Small intestine (tissue), 16 donors: ENCODE measurements at places on chromosomes 13 and 19. TPM values are rescaled to one million over a fixed set of nuclear protein-coding genes. Genes with fewer than 3 reads are reported as not detected.

Gene TBXA2R
- not detected for polyA plus RNA-seq

Gene CRB3
- 54.8 TPM for polyA plus RNA-seq

DNA sequence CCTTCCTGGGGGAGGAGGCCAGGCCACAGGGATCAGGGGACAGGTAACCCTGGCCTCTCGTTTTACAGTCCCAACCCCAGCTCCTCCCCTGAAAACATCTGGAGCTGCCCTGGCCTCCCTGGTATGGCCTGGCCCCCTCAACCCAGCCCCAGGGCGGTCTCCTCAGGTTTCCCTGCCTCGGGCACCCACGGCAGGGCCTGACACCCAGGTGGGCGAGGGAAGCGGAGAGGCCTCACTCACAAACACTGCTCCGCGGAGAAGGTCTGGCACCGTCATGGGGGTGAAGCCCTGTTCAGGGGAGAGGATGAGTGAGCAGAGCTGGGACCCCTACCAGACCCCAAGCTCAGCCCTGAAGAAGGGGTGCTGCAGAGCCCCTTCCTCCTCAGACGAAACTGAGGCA lies 6.5 kb upstream of the CCER2 start:
- DNase-seq: no peak

DNA sequence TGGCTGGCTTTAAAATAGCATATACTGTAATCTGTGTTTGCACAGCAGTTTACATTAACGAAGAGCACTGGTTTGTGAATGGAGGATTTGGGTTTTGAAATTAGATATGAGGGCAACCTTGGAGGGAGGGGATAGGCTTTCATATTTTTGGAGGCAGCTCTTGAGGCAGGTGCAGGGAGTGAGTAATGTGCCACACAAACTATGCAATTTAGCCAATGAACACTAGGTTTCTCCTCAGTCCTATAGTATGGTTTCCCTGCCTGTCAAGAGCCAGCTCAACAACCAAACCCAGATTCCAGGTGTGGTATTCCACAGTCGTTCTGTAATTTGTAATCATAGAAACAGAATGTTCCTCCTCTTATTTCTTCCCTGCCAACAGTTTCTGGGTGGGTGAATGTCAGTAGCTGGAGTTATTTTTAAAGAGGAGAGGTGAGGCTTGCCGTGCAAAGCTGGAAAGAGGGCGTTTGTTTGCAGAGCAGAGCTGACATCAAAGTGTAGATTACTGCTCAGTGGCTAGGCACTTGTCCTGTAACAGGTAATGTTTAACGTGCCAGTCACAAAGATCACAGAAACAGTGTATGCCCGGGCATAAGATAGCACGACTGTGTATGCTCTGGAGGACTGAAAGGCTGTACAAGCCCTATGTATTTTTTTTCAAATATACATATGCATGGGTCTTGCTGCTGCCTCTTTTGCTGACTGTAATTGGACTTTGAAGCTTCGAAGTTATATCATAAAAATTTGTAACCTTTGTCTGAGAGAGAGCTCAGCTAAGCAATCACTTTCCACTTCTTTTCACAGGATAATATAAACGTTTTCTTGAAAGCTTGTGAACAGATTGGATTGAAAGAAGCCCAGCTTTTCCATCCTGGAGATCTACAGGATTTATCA lies 124.2 kb downstream of the LMO7 start:
- H3K4me1 ChIP-seq: no peaks in the 10 kb centered on the region
- peak overlapping the region; percentile 88 for H3K27ac ChIP-seq
- peak overlapping the region; percentile 61 for H3K4me3 ChIP-seq
- DNase-seq: peak; percentile 98
- H3K36me3 ChIP-seq: no peaks in the 10 kb centered on the region
- no peaks in the 10 kb centered on the region for H3K27me3 ChIP-seq

- no peaks in the 10 kb centered on the region for H3K27me3 ChIP-seq
- H3K4me3 ChIP-seq: no peak overlapping the region
- no peak for DNase-seq
- H3K27ac ChIP-seq: peak overlapping the region; percentile 60
These were observed 45.4 kb upstream of the GPR183 start for GRCh38 chr13:99352351-99353245.

DNA sequence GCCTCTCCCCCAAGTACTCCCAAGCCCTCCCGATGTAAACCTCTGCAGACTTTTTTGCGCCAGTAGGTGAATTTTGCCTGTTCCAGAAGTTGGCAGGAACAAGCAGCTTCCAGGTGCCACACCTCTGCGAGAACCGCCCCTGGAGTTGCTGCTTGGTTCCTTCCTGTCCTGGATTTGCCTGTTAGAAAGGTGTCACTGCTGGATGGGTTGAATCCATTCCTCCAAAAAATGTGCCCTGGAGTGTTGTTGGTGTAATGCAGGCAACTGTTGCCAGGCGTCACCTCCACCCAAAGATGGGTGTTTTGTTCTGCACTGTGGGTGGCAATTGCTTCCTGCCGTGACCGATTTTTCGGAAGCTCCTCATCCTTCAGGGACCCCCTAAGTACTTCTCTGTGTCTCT lies 5.7 kb downstream of the PGPEP1 start:
- H3K4me3 ChIP-seq: no peak overlapping the region
- no peaks in the 10 kb centered on the region for H3K4me1 ChIP-seq
- peaks cover 7% of the 10 kb centered on the region for H3K36me3 ChIP-seq
- H3K27me3 ChIP-seq: no peaks in the 10 kb centered on the region

GRCh38 chr13:51971520-51972426 lies 39.5 kb downstream of the ATP7B start:
- H3K4me3 ChIP-seq: no peak overlapping the region
- H3K4me1 ChIP-seq: peaks cover 29% of the 10 kb centered on the region
- peak; percentile 29 for DNase-seq
- H3K36me3 ChIP-seq: peaks cover 4% of the 10 kb centered on the region
- no peak overlapping the region for H3K27ac ChIP-seq

GRCh38 chr19:37902668-37903067 lies 3.7 kb downstream of the WDR87 start:
- H3K4me3 ChIP-seq: no peak overlapping the region
- H3K36me3 ChIP-seq: no peaks in the 10 kb centered on the region
- peak; percentile 89 for DNase-seq

DNA sequence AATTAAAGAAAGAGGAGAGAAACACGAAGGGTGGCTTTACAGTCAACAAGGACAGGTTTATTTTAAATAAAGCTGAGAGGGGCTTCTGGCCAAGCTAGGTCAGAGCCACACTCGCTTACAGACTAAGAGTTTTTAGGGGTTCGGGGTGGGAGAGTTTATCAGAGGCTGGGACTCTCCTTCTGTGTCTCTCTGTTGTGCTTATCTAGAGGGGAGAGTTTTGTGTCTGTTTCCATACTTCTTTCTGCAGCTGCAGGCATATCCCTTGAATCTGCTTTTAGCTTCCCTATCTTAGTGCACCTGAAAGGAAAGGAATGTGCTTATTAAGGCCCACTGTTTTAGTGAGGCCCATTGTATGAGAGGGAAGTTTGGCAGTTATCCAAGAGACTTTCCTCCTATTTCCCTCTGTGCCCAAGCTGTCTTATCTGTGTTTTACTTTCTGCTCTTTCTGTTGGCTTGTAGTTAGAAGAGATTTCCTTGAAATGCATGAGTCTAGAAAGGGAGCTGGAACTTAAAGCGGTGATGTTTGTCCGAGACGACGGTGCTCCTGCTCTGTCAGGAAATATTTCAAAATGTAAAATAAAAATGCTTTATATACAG lies 275.3 kb downstream of the KCTD12 start:
- H3K4me1 ChIP-seq: no peaks in the 10 kb centered on the region
- H3K27ac ChIP-seq: no peak overlapping the region
- no peak for DNase-seq
- no peaks in the 10 kb centered on the region for H3K36me3 ChIP-seq

DNA sequence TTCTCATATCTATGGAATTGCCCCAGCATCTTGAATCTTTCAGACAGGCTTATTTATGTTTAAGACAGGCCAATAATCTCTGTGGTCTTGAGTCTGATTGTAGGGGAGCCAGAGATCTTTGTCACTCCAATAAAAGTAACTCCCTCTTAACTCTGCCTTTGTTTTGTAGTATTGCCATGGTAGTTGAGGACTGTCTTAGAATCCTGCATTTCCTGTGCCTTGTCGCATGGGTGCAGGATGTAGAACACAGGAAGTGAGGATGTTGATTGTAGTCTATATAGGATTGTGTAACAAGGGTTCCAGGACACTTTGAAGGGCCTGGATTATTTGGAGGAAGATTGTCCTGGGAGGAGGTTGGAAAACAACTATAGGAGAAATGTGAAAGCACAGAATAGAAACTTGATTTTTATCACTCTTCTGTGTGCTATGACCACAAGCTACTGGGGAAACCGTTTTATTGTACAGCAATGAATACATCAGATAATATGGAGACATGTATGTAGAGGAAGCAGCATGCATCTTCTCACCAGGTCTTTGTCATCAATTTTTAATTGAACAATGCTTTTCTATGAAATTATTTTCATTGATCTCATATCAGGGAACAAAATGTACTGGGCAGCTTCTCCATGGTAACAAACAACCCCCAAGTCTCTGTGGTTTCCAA lies 411.7 kb downstream of the FGF9 start:
- no peak overlapping the region for H3K27ac ChIP-seq
- no peaks in the 10 kb centered on the region for H3K27me3 ChIP-seq
- no peak for DNase-seq
- no peaks in the 10 kb centered on the region for H3K4me1 ChIP-seq

DNA sequence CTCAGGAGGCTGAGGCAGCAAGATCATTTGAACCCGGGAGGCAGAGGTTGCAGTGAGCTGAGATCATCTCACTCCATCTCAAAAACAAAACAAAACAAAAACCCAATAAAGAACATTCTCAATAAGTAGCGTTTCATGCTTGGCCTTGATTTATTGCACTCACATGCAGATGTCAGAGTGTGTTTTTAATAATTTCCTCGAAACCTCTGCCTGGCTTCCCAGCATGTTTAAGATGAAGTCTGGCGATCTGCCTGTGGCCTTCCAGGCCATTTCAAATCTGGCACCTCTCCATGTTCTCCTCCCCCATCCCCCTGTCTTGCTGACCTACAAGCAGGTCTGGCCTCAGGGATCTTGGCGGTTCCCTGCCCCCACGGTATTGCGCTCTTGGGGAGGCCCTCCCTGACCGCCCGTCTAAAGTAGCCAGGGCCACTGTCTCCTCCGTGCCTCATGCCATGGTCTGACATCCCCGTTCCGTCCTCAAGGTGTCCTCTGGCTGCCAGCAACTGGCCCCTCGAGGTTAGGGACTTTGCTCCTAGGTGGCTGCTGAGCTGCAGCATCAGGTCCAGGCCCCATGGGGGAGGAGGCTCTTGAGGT lies 1.6 kb downstream of the WDR88 start:
- no peak for DNase-seq
- H3K27ac ChIP-seq: no peak overlapping the region
- H3K36me3 ChIP-seq: peaks cover 28% of the 10 kb centered on the region

DNA sequence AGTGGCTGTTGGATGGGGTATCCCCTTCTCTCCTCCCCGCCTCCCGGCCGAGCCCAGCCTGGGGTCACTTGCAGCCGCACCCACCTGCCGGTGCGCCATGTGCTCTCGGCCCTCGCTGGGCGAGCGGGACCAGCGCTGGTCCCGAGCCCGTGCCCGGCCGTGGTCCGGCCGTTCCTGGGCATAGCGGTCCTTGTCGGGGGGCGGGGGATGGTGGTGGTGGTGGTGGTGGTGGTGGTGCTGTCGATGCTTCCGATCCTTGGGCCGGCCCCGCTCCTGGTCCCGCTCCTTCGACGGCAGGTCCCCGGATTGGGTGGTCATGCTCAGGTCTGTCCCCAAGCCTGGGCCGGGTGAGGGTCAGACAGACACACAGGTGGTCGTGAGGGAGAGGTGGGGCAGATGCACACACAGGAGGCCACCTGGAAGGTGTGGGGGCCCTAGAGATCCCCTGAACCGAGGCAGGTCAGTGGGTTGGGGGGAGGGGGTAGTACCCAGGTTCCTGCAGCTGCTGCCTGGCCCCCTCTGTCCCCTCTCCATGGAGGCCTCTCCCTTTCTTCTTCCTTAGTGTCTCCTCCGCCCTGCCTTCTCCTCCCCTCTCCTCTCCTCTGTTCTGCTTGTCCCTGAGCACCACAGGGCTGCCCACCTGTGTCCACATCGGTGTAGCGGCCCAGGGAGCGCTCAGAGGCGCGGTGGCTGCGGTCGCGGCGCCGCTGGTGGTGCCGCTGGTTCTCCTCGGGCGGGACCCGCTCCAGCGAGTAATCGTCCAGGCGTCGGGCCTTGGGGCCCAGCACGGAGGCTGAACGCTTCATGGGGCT lies 58.7 kb downstream of the IER2 start:
- H3K27ac ChIP-seq: no peak overlapping the region
- no peaks in the 10 kb centered on the region for H3K4me1 ChIP-seq
- H3K27me3 ChIP-seq: no peaks in the 10 kb centered on the region
- peak overlapping the region; percentile 32 for H3K4me3 ChIP-seq
- H3K36me3 ChIP-seq: no peaks in the 10 kb centered on the region
- DNase-seq: no peak
